ENCODE measurements at places on chromosomes 16 and 17.
A peak's percentile ranks its signal among the peaks of the same experiment; 100 is the strongest.

GRCh38 chr17:77720946-77721845 is 237.3 kb upstream of the TNRC6C start:
- no peak for DNase-seq

GRCh38 chr16:67928561-67929364 is 2.9 kb downstream of the CTRL start:
- DNase-seq, result peak; percentile 69

DNA sequence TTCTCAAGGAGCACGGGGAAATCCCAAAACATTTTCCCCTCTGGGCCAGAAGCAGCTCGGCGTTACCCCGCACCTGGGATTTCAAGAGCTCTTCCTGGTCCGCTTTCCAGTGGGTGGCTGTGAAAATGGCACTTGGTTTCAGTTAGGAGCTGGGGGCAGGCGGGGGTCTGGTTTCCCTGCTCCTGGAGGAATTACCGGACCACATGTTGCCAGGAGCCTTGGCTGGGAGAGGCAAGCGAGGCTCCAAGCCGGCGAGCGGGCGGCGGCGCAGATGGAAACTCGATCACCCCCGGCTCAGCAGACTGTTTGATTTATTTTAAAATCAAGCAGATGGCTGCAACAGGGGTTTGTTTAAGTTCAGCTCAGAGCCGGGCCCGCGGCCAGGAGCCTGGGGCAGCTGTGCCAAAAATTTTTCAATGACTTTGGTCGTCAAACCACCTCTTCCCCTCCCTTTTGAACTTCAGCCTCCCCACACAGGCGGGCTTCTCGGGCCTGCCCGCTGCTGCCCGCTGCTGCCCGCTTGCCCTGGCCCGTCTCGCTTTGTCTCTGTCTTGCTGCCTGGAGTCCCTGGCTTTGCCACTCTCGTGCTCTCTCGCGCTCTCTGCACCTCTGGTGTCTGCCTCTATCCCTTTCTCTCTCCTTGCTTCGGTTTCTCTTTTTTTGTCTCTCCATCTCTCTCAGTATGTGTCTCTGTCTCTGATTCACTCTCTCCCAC is 108.0 kb upstream of the CIBAR2 start:
- DNase-seq, result peak; percentile 97

- DNase-seq, result no peak
These were observed 3.6 kb upstream of the CA4 start for GRCh38 chr17:60146206-60146605.

GRCh38 chr17:2985318-2985717 is 78.1 kb downstream of the OR1D5 start:
- DNase-seq, result no peak

DNA sequence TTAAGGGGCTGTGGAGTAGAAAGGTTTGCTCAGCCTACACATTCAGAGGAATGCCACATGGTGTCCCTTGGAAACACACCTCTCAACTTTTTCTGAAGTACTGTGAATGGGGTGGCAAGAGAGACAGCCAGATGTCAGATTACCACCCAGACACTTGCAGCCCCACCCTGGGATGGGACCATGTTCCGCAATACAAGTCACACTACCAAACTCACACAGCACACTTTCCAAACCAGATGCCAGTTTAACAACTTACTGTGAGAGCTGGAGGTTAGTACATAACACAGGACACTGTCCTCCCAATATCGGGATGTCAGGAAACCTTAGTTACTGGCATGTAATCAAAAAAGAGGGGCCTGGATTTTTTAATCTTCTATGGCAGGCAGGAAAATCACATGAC is 7.9 kb downstream of the USP7 start:
- DNase-seq, result no peak

GRCh38 chr16:56269281-56269680 is 78.0 kb downstream of the GNAO1 start:
- DNase-seq, result no peak

All from NCI-H2171 (cell line).